ENCODE measurements at places on chromosomes 5 and 9. TPM values are rescaled to one million over a fixed set of nuclear protein-coding genes. Genes with fewer than 3 reads are reported as not detected.

- DNase-seq = no peak
Measured at GRCh38 chr5:176702671-176703641, 55.7 kb downstream of the TSPAN17 start.

DNA sequence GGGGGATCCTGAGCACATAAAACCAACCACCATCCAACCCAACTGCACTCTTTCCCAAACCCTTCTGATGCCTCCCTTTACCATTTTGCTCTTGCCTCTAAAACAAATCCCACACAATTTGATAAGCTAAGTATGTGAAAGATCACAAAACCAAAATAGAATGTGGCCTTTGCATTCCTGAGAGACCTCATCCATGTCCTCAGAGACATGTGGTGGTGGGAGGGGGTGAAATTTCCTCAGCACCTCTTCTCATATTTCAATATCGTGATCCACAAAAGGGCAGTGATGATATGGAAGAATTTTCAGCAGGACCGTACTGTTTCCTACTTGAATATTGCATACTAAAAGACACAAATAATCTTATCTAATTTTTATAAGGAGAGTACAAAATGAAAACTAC, 423.3 kb downstream of the TLE1 start:
- DNase-seq = no peak

DNA sequence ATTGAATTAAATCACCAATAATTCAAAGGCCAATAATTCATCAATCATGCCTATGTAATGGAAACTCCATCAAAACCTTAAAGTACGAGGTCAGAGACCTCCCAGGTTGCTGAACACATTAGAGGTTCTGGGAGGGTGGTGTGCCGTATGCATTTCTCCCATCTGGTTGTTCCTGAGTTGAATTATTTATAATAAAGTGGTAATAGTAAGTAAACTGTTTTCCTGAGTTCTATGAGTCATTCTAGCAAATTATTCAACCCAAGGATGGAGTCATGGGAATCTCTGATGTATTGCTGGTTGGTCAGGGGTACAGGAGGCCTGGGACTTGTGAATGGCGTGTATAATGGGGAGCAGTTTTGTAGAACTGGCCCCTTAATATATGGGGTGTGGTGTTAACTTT, 191.7 kb downstream of the CARTPT start:
- no peak for DNase-seq

PCDHA11 gene
- total RNA-seq = 0.51 TPM

TMEM161B gene
- 30.0 TPM for total RNA-seq
